Activated T-helper 1 cell treated with anti-CD3 and anti-CD28 coated beads, Interleukin-12 subunit alpha, Interleukin-12 subunit beta, Interleukin-2, Interleukin-4 antibody, amounts not matched to agents 30 ng/mL and 10 ng/mL and 1 ng/mL, durations not matched to agents 14 hours and 24 hours and 36 hours (primary cell): ENCODE measurements at places on chromosomes 11 and 22. TPM values are rescaled to one million over a fixed set of nuclear protein-coding genes. Genes with fewer than 3 reads are reported as not detected.

MS4A18 gene
- not detected in 2 replicates for total RNA-seq

NEFH gene
- total RNA-seq = 8.4 TPM in 2 replicates

LDHAL6A gene
- total RNA-seq = not detected in 2 replicates

FZD4 gene
- 0.05 TPM in 1 of 2 replicates, not detected in the other for total RNA-seq

NRGN gene
- 3.9 and 6.1 TPM in 2 replicates for total RNA-seq

ART1 gene
- total RNA-seq = not detected in 2 replicates

PGA5 gene
- total RNA-seq = not detected in 2 replicates

MRPL11 gene
- total RNA-seq = 93.0 and 93.6 TPM in 2 replicates

CBLIF gene
- not detected in 2 replicates for total RNA-seq

C22orf15 gene
- 0.29 and 0.49 TPM in 2 replicates for total RNA-seq

LINC01488 gene
- not detected in 2 replicates for total RNA-seq

CTSW gene
- 5.7 and 7.4 TPM in 2 replicates for total RNA-seq

LDLRAD3 gene
- total RNA-seq = 0.57 and 0.76 TPM in 2 replicates

MS4A3 gene
- total RNA-seq = not detected in 2 replicates

CLDN25 gene
- total RNA-seq = not detected in 2 replicates

TREH gene
- not detected in 2 replicates for total RNA-seq

GRIA4 gene
- not detected in 2 replicates for total RNA-seq

GRM5 gene
- not detected in 2 replicates for total RNA-seq

MS4A6E gene
- not detected in 2 replicates for total RNA-seq

ZNF280B gene
- total RNA-seq = 2.5 and 2.7 TPM in 2 replicates

MUC6 gene
- not detected in 2 replicates for total RNA-seq

OR8H2 gene
- total RNA-seq = not detected in 2 replicates

SYT7 gene
- 0.32 and 0.44 TPM in 2 replicates for total RNA-seq

KDM4D gene
- total RNA-seq = 1.1 TPM in 2 replicates

KCNJ11 gene
- total RNA-seq = 1.4 and 1.6 TPM in 2 replicates

B3GAT1 gene
- total RNA-seq = 0.13 and 0.39 TPM in 2 replicates

MAP6 gene
- 0.49 and 0.54 TPM in 2 replicates for total RNA-seq

ACRV1 gene
- total RNA-seq = not detected in 2 replicates

SLC22A25 gene
- total RNA-seq = not detected in 2 replicates

CUL5 gene
- total RNA-seq = 37.0 and 41.3 TPM in 2 replicates

NPTXR gene
- total RNA-seq = 1.2 and 1.3 TPM in 2 replicates

MMP13 gene
- not detected in 2 replicates for total RNA-seq

LIF gene
- 450 and 455 TPM in 2 replicates for total RNA-seq

AP5B1 gene
- total RNA-seq = 17.4 and 19.2 TPM in 2 replicates

OR52E2 gene
- not detected in 2 replicates for total RNA-seq

OR8D2 gene
- not detected in 2 replicates for total RNA-seq

FOLR1 gene
- total RNA-seq = not detected in 2 replicates

MIAT gene
- total RNA-seq = 37.9 and 39.8 TPM in 2 replicates

BCO2 gene
- 0.49 and 1.6 TPM in 2 replicates for total RNA-seq

TMEM86A gene
- total RNA-seq = 0.52 and 0.93 TPM in 2 replicates

C11orf65 gene
- total RNA-seq = 0.57 and 0.64 TPM in 2 replicates

CCDC116 gene
- 0.54 and 0.73 TPM in 2 replicates for total RNA-seq

RBMXL2 gene
- not detected in 2 replicates for total RNA-seq

GLB1L3 gene
- 14.6 and 16.1 TPM in 2 replicates for total RNA-seq

PRMT3 gene
- total RNA-seq = 43.7 and 45.5 TPM in 2 replicates

LMO2 gene
- not detected in 2 replicates for total RNA-seq

TRPM5 gene
- not detected in 2 replicates for total RNA-seq

WNT11 gene
- 0.39 TPM in 1 of 2 replicates, not detected in the other for total RNA-seq

PARVG gene
- 50.6 and 52.8 TPM in 2 replicates for total RNA-seq

LGR4 gene
- total RNA-seq = 0.05 TPM in 1 of 2 replicates, not detected in the other

SCGB2A2 gene
- not detected in 2 replicates for total RNA-seq

CBL gene
- total RNA-seq = 38.1 and 39.9 TPM in 2 replicates

ZNF214 gene
- total RNA-seq = not detected in 2 replicates

C11orf42 gene
- total RNA-seq = not detected in 2 replicates
